Tongue (tissue), 3 donors: ENCODE measurements at places on chromosomes 5 and 9. TPM values are rescaled to one million over a fixed set of nuclear protein-coding genes. Genes with fewer than 3 reads are reported as not detected.

DNA sequence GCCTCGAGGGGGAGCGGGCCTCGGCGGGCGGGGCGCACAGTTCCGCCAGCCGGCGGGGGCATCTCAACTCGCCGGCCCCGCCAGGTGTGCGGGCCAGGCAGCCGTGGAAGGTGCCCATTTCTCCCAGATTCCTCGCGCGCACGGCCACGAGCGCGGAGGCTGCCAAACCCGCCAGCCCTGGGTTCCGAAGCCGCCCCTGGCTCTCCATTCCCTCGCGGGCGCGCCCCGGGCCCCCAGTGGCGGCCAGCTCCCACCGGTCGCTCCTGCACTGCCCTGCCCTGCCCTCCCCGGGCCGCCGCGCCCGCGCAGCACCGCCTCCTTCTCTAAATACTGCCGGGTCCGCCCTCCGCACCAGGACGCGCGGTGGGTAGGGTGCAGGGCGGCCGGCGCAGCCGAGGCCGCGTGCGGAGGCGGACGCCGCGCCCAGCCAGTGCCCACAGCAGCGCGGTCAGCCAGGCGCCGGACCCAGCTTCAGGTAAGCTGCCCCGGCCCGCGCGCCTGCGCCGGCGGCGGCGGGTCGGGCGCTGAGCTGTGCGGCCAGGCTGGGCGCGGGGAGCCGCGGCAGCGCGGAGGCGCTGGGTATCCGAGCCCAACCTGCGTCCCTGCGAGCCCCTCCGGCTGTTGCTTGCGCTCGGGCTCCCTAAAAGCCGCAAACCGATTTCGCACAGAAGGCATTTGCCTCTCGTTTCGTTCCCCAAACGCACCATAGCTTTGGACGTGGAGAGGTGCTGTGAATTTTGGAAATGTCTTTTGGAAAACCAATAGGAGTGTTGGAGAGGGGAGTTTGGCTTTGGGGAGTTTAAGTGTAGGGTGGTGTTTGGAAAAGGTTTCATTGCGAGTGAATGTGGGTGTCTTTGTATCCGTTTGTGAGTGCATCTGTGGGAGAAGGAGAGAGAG, at the start of gene TMEM171:
Gene TMEM171, plus strand, starts transcription at position 354 of the 897 bp plus-strand sequence. CDS start 2,799 bp downstream, outside the sequence.
- peak; percentile 56 for DNase-seq

- no peak for DNase-seq
These were observed 25.4 kb downstream of the DAB2 start for GRCh38 chr5:39399135-39400036.

Gene IFNA21
- total RNA-seq = not detected

- no peak for DNase-seq
These were observed 20.1 kb upstream of the LAMC3 start for GRCh38 chr9:130988905-130989304.
